ENCODE measurements at places on chromosomes 3 and 15.
A peak's percentile ranks its signal among the peaks of the same experiment; 100 is the strongest.

GRCh38 chr3:23330568-23330967, 127.4 kb downstream of the UBE2E2 start:
- no peak for DNase-seq

GRCh38 chr15:90840157-90840855, 28.1 kb upstream of the FURIN start:
- DNase-seq: no peak

DNA sequence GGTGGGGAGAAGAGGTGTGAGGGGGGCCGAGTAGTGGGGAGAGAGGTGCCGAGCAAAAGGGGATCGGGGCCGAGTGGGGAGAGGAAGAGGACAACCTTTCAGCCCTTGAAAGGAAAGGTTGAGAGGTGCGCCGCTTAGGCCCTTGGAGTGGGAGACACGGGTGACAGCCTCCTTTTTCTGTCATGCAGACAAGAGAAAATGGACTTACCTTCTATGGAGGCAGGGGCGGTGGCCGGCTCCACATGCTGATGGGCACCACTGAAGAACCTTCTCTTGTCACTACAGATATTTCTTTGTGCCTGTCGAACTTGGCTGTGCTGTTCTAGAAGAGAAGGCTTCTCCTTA, 421 bp downstream of the KLHL18 start:
- DNase-seq: peak; percentile 26

DNA sequence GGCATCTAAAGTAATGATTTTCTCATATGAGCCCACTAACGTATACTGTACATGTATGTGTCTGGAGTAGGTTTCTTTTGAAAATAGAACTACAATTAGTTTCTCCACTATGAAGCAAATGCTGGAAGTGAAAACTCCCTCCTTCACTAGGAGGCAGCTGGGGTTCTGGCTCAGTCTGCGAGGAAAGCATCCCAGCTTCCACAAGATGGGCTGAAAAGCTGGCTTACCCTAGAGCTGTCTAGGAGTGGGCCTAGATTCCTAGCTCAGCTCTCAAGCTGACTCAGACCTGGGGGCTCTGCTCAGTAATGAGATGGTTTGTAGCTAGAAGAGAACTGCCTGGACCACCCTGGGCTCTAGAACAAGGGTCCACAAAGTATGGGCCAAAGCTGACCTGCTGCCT, 268.3 kb downstream of the THRB start:
- no peak for DNase-seq

DNA sequence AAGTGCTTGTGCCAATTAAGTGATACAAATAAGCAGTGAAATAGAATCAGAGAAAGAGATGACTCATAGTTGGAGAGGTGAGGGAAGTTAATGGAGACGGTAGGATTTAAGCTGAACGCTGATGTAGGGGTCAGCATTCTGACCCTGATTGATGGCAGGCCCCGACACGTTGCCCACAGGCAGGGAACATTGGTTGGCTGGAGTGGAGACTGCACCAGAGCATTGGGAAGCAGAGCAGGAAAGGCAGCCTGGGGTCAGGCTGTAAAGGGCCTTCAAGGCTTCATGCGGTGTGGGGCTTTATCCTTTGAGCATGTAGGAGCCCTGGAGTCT, 68.6 kb downstream of the DCUN1D1 start:
- DNase-seq: no peak

- DNase-seq: no peak
Measured at GRCh38 chr15:35624881-35625280, 78.9 kb upstream of the DPH6 start.

- no peak for DNase-seq
Measured at GRCh38 chr15:75192307-75192706, 9.4 kb upstream of the C15orf39 start.

DNA sequence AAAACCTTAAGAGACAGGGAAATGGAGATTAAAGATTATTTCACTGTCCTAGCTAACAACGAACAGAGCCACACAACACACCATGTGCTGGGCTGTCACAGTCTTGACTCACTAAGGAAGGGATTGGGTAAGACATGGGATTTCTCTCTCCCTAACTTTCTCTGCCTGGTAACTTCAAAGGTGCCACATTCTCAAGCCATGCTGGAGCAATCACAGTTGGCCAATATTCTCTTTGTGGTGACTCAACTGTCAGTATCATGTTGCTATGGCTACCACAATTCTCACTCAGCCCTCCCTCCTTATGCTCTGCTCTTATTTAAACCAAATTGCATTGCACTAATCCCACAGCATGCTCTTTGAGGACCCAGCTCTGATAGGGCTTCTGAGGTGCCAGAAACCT, 74.0 kb downstream of the OXNAD1 start:
- DNase-seq: peak; percentile 38

DNA sequence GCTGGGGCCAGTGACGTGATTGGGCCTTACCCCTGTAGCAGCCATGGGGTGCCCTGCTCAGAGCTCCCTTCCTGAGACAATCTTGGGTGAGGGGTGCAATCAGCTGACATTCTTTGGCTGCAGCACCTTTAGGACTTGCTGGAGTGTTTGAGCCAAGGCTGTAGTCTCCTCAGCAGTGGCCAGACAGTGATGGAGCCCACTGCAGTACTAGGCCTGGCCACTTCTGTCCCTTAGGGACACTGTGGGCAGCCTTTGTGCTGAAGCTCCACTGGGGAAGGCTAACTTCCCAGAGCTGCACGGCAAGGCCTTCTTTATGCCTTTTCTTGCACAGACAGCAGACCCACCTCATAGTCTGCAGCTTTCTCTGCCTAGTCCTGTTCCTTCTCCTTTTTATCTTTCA, 284.9 kb upstream of the IGF1R start:
- DNase-seq: no peak

- DNase-seq: no peak
Measured at GRCh38 chr15:29670998-29671981, 151.0 kb downstream of the TJP1 start.

- DNase-seq: no peak
Measured at GRCh38 chr3:62554264-62554799, 181.0 kb upstream of the FEZF2 start.

- no peak for DNase-seq
Measured at GRCh38 chr15:88142121-88142520, 114.4 kb downstream of the NTRK3 start.

- DNase-seq: no peak
Measured at GRCh38 chr3:97822359-97822775, 556 bp downstream of the CRYBG3 start.

GRCh38 chr3:24160424-24161095, 215.5 kb downstream of the NR1D2 start:
- DNase-seq: no peak

DNA sequence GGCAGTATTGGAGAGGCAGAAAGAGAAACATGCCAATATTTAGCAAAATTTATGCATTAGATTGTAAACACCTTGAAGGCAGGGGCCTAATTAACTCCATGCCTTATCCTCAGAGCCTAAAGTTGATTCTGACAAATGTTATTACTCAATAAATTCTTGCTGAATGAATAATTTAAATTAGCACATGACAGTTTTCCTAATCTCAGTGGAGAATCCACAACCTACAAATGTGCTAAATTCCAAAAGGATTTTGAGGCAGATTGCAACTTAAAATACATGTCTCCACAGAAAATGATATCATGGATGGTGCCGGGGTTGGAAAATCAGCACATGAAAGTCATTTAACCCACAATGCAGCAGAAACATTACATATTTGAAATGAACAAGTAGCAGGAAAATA, 41.1 kb upstream of the NANOGP8 start:
- no peak for DNase-seq

GRCh38 chr3:11906407-11906806, 59.7 kb upstream of the TAMM41 start:
- DNase-seq: no peak

DNA sequence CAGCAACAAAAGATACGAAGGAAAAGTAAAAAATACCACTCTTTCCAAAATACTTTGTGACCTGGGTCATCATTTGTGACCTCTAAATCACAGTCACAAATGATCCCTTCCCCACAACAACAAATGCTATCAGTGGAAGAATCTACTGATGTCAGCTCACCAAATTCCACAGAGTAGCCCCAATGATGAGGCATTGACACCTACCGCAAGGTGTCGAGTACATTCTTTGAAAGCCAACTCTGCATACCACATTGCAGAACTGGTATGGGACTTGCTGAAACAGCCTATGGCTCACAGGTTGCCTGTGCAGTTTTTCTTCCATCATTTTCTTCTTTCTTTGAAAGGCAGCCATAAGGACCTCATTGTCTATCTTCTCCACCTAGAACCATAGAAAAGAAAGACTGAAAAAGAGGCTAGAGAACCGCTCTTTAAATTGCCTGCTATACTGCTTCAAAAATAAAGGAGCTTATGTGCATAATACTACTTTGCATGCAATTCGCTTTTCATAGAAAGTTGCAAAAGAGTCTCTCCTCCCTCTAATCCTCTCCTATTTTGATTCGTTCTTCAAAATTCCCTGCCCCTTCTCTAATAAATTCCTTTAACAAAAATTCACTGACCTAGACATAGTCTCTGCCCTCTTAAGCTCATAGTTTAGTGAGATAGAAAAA, 21.4 kb upstream of the KPNA1 start:
- DNase-seq: no peak
